ENCODE measurements at places on chromosomes 5 and 9.

GRCh38 chr5:68395302-68395701, 179.7 kb downstream of the PIK3R1 start:
- DNase-seq = no peak

DNA sequence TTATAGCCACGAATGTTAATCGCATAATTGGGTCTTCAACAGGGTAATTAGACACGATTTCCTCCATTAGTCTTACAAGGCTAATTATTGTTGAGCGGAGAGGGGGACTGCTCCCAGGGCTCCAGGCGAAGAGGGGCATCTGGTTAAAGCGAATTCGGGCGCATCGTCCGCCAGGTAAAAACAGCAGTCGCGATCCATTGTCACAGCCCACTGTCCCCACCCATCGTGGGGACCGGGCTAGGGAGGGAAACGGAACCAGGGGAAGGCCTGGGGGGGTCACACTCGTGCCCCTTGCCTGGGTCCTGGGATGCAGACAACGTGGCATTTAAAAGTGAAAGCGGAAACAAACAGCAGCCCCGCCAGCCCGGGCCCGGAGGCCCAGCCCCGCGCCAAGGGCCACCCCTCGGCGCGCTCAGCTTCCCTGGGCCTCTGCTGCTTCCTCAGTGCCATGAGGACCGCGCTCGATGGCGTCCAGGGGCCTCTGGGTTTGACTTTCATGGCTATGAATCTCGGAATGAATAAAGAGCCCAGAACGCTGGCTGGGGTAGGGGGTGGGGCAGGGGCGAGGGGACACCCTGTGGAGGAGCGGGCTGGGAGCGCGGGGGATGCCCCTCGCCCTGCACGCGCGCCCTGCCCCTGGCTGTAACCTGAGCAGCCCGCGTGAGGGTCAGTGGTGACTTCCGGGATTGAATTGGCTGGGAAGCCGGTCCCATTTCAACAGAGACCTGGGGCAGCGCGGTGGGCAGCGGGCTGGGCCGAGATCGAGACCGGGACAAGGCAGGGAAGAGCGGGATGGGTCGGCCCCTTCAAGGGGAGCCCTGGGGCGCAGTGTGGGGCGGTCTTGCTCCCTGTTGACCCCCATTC, 99.9 kb downstream of the GTF3C4 start:
- no peak for DNase-seq

- no peak for DNase-seq
These were observed 152.9 kb upstream of the ISL1 start for GRCh38 chr5:51230336-51230735.

GRCh38 chr5:14356305-14356704, 213.2 kb downstream of the TRIO start:
- no peak for DNase-seq

DNA sequence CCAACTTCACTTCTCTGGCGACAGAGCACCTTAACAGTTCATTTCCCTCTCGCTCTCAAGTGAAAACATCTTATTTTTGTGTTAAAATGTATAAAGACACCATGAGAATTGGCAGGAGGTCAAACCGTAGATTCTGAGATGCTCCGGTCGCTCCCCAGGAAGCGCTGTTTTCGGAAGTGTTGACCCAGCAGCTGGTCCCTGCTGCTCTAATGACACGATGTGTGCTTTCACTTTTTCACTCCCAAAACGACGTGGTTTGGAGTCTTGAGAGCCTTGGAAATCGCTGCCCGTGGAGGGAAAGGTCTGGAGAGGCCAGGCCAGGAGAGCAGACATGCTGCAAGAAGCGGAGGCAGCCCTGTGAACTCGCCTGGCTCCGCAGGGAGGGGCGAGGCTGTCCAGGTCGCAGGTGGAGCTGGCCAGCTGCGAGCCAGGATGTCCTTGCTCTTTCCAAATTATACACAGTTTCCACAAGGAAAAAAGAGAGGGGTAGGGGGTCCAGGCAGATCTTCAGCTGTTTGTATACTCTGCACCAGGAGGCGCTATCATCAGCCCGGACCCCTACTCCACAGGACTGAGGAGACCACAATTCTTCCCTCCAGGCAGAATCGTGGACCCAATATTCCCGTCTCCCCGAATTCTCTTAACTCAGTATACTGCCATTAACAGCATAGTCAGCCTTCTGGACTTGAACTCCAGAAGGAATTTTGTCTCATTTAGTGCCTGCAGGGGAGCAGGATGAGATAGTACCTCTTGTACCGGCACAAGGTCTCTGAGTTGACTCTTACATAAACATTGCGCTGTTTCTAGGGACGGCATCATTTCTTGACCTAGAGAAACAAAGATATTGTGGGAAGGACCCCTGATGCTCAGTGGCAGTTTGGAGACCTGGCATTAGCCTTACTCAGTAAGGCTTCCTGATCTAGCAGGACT, 248.6 kb upstream of the ANKRD55 start:
- DNase-seq = no peak

DNA sequence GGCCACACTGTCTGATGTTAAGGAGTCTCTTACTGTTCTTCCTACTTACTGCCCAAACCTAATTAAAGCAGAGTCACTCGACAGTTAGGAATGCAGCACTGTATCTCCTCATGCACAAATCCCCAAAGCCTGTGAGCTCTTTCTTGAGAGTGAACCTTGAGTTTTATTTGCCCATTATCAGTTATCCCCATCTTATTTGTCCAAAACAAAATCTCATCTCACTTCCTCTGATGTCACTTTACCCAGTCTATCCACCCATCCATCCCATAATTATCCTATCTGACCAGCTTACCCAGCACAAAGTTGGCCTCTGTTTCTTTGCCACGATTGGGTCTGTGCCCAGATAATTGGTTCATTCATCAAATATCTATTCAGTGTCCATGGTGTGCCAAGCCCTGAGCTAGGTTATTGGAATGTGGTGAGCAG, 250.8 kb downstream of the SLIT3 start:
- no peak for DNase-seq

Data from non-pigmented ciliary epithelial cell (primary cell).